ENCODE measurements at places on chromosomes 5 and 9. TPM values are rescaled to one million over a fixed set of nuclear protein-coding genes. Genes with fewer than 3 reads are reported as not detected.

DNA sequence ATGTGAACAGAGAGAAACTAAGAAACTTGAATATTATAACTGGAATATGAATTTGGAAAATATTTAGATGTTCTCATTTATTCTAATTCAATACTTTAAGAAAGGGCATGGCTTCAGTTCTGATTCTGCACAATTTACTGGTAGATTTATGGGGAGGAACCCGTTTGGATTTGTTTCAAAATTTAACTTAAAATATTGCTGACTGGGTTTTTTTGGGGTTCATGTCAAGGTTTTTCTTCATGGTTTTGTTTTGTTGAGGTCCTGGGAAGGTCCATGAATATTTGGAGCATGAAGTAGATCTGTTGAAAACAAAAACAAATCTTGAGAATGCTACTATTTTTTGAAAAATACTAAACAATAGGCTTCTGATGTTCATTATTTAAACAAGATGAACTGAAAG is 214.7 kb downstream of the PIK3R1 start:
- DNase-seq = no peak

DNA sequence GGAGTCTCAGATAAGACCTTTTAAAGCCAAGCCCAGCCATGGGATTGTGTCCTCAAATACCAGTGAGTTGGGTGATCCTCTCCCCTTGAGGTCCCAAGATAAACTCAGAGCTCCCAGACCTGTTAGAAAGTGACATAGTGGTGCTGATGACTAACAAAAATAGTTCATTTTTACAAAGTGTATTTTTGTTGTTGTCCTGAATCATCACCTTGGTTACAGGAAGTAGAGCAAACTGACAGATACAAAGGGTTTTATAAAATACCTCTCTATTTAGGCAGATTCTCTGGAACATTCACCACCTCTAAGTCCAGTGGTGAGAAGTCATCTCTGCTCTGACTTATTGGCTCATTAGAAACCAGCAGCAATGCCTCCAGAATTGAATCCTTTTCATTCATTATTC is 259.3 kb downstream of the CEMIP2 start:
- DNase-seq = no peak

DNA sequence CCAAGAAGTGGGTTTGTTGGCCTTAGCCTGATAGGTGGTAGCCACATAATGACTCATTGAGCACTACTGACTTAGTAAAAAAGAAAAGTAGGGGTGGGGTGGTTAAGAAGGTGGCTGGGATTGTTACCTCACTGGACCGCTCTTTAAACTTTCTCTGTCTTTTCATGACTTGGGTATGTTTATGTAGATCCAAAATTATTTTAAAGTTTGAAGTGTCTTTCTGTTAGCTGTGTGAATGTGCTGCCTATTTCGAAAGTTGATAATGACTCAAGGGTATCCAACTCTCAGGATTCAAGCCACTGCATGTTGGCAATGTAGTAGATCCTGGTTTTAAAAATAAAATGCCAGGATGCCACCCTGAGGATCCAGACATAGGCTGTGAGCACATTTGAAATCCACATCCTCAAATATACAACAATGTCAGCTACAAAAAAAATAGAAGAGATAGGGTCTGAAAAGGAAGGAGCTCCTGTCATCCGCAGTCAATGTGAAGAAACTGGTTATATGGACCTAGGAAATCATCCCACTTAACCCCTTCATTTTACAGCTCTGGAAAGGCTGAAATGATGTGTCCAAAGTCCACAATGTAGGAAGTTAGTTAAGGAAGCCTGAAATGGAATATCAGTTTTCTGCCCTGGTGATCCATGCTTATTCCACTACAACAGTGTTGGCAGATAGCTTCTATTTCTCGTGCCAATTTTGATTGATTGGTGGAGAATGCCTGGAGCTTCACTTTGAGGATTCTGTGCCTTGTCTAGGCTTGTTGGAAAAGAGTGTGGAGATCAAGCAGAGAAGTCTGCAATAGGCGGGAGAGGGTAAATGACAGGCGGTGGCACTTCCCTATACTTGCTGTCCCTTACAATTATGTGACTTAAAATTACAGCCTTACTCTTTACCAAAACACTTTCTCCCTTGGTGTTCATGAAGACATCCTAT is 23.4 kb downstream of the ZNF462 start:
- DNase-seq = no peak

DNA sequence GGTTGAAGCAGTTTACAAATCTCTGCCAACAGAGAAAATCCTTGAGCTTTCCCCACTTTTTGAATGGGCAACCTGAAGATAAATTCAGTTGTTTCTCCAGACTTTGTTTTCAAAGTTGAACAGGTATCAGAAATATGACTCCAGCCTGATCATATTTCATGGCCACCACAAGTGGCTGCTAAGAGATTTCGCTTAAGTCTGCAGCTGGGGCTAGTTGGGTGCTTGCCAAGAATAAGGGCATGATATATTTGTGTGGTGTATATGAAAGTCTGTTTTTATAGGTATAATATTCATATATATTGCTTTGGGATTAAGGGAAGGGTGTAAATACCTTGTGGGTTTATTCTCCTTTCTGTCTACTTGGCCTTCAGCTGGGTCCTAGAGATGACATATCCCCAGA is 168.4 kb upstream of the GDNF start:
- DNase-seq = no peak

KCNV2 gene
- not detected for total RNA-seq

- DNase-seq = no peak
These were observed 120.3 kb downstream of the CDC42SE2 start for GRCh38 chr5:131384173-131384572.

PCDHGA9 gene
- not detected for total RNA-seq

DNA sequence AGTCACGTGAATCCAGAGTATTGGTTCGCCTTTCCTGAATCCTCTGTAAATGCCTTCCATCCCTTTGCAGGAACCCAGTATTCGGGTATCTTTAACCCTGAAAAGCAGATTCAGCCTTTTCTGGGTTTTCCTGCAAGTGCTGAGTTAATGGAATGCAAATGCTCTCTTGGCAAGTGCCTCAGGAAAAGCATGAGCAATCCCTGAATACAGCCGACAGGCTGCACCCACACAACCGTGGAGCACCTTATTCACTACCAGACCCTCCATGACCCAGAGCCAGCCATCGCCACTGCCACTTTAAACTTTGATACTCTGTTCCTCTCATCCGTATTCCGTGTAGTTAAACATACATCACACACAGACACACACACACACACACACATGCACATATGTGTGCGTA is 54.4 kb downstream of the ZNF622 start:
- peak; percentile 10 for DNase-seq

GRCh38 chr5:67886761-67887160 is 328.8 kb upstream of the PIK3R1 start:
- DNase-seq = no peak

- DNase-seq = no peak
These were observed 47.0 kb downstream of the CCDC125 start for GRCh38 chr5:69285448-69286116.

FOXD4L4 gene
- total RNA-seq = 0.53 TPM

DNA sequence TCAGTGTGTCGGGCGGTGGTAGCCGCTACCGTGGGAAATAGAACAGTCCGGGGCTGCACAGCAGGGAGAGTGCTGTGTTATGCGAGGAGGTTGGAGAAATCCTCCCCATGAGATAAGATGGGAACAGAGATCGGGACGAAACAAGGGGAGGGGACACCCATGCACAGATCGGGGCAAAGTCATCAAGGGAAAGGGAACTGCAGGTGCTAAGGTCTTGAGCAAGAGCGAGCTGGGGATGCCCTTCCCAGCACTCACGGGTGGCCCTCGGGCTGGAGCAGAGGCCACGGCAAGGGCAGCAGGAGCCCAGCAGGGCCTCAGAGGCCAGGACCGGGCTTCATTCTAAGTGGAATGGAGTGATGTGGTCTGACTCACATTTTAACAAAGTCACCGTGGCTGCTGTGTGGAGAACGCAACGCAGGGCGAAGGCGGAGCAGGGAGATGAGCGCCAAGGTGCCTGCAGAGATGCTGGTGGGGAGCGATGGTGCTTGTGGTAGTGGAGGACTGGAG is 7.7 kb downstream of the IL13 start:
- DNase-seq = no peak

- no peak for DNase-seq
These were observed 152.0 kb downstream of the MYO10 start for GRCh38 chr5:16784088-16784487.

DNA sequence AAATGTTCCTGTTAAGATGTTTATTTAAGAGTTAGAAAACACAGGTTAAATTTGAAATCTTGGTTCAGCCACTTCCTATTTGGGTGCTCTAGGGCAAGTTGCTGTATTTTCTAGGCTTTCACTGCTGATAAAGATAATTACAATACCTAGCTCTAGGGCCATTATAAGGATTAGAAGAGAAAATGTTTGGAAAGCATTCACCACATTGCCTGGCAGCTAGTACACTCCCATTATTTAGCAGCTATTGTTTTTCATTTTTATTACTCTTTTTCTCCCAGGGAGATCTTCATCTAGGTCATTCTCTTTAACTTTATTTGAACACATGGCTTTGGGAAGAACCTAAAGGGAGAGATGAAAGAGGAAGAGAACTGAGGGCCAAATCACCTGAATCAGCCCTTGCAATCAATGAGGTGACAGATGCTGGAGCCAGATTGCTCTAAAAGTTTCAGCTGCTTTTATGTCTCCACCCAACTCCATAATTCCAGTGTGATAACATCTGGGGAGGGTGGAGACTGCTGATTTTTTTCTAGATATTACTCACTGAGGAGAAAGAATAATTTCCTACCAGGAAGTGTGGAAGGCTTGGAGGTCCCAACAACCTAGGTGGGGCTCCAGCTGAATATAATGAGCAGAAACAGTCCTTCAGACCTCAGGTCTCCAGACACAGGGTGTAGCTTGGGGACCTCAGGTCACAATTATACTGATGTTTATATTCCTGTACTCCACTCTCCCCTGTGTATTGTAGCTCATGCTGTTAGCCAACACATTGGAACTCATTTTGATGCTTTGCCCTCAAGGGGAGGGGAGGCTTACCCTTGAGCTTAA is 640.0 kb downstream of the RAB3C start:
- peak; percentile 4 for DNase-seq

PCDHGA2 gene
- total RNA-seq = 0.13 TPM

ACSL6 gene
- total RNA-seq = not detected

RAB3C gene
- total RNA-seq = not detected

DNA sequence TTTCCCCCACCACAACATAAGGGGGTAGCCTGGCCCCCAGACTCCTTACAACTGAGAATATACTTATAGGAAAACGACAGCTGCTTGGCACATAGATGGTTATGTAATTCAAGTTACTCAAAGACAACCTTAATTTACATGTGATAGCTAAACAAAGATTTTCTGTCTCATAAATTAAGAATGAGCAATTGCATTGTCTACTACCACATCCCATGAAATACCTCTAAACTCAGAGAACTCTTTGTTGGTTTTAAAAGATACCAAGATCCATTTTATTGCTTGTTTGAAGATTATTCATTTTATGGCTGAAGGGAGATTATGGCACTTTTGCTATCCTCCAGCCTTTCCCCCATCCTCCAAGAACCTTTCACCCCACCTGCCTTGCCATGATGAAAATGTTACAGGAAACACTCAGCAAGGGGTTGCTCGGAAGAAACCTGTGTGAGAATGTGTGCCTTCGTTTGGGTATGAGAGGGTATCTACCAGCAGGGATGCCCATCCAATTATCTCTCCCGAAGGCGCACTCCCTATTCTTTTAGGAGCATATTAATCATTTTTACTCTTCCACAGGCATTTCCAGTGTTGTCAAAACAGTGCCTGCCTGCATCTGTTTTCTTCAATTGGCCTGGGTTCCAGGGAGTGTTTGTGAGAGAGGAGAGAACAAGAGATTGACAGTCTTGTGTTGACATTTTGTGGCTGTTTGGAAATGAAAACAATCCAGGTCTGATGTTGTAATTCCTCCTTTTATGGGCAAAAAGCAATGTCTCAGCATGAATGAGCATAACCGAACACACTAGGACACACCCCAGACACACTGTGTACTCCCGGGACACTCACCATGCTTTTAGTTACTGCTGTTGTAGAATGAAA is 208.0 kb upstream of the ANKRD55 start:
- peak; percentile 86 for DNase-seq

- DNase-seq = peak; percentile 28
These were observed 59.1 kb upstream of the IER5L start for GRCh38 chr9:129237164-129237611.

GRCh38 chr9:72271613-72272478 is 93.2 kb downstream of the ZFAND5 start:
- DNase-seq = no peak

GRCh38 chr9:110049699-110050450 is 158.1 kb downstream of the C9orf152 start:
- peak; percentile 45 for DNase-seq

- DNase-seq = no peak
These were observed 147.9 kb downstream of the C5orf15 start for GRCh38 chr5:133820507-133820906.

ORM2 gene
- not detected for total RNA-seq
